ENCODE measurements at places on chromosomes 6 and 20. TPM values are rescaled to one million over a fixed set of nuclear protein-coding genes. Genes with fewer than 3 reads are reported as not detected.

- peak; percentile 75 for DNase-seq
Measured at GRCh38 chr20:21505810-21506530, 7.9 kb downstream of the NKX2-2 start.

DNA sequence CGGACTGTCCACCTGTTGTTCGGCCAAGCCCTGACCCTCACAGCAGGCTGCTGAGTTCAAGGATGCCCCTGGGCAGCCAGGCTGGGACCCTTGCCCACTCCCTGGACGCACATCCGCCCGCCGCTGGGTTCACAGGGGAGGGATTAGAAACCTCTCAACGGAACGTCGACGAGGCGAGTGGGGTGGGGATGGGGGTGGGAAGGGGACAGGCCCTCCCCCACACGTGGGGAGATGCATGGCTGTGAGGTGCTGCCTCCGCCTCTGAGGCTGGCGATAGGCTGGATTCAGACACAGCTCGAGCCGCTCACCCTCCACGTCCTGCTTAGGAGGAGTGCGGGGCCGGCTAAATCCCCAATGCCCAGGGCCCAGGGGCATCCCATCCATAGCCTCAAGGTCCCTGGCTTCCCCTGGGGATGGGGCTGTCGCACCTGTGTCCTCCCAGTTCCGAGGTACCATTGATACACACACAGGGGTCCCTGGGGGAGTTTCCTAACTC is 90.6 kb upstream of the BHLHE23 start:
- DNase-seq = peak; percentile 41

DNA sequence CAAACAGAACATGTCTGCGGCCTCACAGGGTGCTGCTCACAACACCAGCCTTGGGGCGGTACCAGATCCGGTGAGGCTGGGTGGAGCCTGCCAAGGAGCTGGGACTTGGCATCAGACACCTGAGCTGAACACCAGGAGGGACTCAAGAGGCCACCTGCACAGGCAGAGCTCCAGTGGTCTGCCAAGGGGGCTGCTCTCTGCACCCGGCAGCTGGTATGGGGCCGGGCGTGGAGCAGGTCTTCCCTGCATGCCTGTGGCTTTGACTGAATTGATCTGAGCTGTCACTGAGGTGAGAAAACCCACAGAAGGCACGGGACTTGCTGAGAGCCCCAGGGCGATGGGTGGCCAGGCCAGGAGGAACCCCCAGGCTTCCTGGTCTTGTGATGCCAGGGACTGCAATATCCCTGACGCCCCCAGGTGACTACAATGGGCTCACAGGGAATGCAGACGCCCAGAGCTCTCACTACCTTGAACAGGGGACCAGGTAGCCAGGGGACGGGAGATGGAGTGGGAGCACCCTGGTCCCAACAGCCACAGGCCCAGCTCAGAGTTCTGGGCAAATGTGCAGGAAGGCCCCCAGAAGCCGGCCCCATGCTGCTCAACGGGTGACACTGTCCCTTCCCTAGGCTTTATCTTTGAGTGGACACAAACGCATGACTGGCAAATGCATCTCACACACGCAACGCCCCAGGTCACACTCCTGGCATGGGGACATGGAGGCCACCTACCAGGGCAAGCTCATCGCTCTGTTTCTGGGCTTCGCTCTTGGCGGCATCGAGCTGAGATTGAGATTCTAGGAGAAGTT is 48.2 kb downstream of the DSTN start:
- DNase-seq = peak; percentile 81

The BHLHE23 gene
- not detected for total RNA-seq

DNA sequence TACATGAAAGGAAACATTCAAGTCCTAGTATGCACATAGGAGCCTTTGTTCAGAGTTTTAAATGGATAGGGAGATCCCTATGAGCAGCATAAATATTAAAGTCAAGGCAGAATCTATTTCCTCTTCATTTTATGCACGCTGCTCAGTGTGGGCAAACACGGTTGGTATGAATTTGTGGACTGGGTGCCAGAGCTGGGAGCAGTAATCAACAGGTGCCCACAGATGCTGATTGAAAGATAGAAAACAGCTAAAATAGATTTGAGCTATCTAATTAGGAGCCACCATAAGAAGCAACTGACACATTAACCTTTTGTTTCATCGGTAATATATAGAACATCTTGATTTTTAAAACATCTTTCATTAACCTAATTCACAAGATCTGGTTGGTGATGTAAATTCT is 175.5 kb downstream of the EYS start:
- no peak for DNase-seq

- DNase-seq = no peak
Measured at GRCh38 chr6:140025171-140025570, 650.7 kb upstream of the CITED2 start.

DNA sequence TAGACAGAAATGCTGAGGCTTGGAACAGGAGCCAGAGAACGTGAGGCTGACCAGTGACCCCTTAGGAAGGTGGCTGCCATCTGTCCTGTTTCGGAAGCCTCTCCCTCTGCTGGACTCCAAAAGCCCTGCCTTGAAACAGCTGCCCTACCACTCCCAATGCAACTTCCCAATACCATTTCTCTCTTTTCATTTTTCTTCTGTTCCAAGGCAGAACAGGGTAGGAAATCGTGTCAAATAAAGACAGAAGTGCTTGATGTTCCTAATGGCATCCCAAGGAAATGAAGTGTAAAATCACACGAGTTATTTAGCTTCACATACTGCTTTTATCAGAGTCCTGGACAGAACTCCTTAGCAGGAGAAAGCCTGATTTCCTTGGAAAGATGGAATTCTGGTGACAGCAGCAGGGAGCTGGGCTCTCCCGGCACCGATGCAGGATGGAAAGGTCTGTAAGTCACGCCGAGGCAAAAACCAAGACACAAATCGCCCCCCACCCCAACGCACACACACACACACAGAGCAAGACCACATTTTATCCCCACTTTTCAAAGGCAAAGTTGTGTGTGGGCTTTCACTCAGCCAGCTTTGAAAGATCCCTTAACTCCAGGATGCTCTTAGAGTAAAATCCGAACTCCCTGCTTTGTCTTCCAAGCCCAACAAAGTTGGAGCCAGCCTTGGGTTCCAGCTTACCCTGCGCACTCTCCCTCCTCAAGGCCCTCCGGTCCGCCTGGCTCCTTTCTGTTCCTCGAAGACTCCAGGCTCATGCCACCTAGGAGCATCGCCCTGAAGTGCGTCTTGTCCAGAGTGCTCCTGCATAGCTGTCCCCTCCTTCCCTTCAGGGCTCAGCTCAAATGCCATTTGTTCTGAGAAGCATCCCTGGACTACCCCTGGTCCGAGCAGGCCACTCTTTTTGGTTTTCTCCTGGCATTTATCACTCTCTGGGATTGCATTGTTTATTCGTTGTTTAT is 11.6 kb upstream of the STX16 start:
- DNase-seq = no peak

- no peak for DNase-seq
Measured at GRCh38 chr6:150510576-150510975, 89.1 kb upstream of the PLEKHG1 start.

The FLOT1 gene
- 92.2 TPM for total RNA-seq
